ENCODE measurements at places on chromosomes 2 and 18.

DNA sequence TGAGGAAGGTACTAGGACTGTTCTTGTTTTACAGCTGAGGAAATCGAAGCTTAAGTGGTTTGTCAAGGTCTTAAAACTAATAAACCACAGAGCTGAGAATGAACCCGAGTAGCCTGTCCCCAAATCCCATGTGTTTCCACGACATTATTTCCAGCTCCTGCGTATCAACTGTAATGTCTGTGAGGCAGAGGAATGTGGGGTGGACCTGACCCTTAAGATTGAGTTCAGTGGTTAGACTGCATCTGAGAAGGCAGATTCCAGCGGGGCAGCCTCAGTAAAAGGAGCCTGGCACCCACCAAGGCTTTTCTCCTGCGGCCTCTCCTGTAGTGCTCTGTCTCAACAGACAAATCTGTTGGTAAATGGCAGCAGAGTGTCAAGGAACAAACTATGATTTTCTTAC lies 81.9 kb upstream of the TMEM178A start:
- no peak for DNase-seq

GRCh38 chr2:120404274-120404673 lies 58.3 kb downstream of the INHBB start:
- no peak for DNase-seq

DNA sequence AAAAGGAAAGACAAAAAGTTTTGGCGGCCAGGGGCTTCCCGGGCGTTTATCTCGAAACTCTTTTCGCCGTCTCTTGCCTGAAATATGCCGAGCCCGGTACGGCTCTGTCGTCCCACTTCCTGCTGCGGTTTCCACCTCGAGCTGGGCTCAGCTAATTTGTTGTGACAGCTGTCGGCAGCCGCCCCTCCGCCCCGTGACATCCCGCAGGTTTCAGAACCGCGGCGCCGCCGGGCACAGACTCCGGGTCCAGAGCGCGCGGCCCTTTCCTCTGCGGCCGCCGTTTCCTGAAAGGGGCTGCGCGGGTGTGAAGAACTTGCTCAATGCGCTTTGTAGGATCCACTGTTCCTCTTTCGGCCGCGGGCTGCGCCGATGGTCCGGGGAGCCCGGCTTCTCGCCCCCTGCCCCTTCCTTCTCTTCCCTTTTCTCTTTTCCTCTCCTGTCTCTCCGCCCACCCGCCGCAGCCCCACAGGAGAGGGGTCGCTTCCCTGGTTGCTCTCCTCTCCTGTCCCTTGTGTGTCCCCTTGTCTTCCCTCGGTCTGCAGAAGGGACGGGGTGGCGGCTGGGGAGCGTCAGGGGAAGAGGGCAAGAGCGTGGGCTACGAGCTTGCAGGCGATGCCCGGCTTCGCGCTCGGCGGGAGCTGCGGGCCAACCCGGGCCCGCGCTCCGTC lies 648 bp downstream of the ARID5A start:
- peak; percentile 89 for DNase-seq

GRCh38 chr2:127048969-127049897 lies 57.7 kb downstream of the BIN1 start:
- DNase-seq: no peak

- DNase-seq: no peak
Measured at GRCh38 chr2:3641841-3642421, 16.1 kb upstream of the ALLC start.

DNA sequence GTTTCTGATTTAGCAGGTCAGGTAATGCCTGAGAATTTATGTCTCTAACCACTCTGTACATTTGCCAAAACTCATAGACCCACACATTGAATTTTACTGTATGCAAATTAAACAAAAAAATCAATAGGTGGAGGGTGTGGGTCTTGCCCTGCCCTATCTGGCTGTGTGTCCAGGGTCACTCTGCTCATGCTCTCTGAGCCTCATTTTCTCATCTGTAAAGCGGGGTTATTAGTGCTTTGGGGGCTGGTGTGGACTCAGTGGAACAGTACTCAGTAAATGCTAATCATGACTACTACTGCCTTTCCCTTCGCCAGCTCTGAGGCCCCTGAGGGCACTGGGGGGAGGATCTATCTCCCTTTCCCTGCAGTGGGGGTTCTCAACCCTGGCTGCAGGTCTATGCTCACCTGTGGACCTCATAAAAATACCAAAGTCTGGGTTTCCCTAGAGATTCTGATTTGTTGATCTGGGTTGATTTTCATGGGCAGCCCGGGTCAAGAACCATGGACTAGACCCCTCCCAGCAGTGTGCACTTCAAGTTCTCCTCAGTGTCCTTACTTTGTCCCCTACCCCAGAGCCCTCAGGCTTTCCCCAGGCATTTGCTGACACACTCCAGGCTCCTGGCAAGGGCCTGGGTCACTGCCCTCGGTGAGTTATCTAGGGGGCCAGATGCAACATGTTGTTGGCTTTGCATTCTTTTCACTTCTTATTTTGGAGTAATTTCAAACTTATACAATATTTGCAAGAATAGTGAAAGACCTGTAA lies 27.5 kb downstream of the MTHFD2 start:
- DNase-seq: no peak

DNA sequence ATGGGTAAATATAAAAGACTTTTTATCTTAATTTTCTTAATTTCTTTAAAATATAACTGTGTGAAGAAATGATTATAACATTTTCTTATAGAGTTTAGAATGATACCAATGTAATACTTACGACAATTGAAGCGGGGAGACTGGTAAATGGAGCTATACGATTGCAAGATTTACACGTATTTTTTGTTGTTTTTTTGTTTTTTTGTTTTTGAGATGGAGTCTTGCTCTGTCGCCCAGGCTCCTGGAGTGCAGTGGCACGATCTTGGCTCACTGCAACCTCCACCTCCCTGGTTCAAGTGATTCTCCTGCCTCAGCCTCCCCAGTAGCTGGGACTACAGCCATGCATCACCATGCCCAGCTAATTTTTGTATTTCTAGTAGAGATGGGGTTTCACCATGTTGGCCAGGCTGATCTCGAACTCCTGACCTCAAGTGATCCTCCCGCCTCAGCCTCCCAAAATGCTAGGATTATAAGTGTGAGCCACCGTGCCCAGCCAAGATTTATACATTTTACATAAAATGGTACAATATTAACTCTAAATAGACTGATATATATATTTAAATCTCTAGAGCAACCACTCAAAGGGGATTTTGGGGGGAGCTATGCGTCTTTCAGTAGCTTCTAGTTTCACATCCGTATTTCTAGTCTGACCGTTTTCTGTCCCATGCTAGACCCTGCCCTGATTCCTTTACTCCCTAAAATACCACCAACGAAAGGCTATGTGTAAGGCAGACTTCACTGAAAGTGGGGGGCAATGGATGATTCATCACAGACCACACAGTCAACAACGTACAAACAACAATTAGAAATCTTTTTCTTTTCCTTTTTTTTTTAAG lies 28.2 kb upstream of the ATG16L1 start:
- no peak for DNase-seq

- peak; percentile 32 for DNase-seq
Measured at GRCh38 chr2:85750587-85751575, 2.9 kb upstream of the ATOH8 start.

DNA sequence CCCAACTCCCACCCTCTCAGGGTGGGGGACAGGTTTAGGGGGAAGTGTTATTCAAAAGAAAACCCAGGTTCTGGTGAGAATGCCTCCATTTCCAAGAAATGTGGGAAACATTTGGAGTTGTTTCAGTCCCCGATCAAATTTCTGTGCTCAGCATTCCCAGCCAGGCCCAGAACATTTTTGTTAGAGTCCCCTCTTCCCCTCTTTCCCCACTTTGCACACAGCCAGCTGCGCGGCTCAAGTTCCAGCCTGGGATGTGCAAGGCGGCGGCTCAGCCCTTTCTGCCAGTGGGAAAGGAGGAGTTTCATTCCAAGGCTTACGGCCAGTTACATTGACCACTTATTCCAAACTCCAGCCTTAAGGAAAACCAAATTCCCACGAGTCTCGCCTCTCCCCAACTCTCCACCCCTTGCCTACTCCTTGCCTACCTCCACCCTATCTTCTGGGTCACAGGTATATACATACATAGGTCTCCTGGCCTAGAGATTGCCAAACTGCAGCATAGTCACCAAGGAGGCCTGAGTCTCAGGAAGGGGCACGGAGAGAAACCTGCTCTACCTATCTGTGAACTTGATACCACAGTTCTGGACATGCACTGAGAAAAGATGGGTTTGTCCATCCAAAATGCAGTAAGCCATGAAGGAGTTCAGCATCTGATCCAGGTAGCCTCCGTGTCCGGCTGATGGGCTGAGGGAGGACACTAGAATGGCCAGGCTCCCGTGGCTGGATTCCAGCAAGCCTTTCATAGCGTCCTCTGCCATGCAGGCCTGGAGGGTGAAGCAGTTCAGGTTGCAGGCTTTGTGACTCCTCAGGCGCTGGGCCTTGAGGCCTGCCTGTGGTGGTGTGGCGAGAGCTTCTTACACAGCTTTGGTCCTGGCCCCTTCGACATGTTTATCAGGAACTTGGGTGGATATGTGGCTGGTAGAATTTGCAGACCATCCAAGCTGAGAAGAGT lies 154.5 kb downstream of the ZFP36L2 start:
- no peak for DNase-seq

DNA sequence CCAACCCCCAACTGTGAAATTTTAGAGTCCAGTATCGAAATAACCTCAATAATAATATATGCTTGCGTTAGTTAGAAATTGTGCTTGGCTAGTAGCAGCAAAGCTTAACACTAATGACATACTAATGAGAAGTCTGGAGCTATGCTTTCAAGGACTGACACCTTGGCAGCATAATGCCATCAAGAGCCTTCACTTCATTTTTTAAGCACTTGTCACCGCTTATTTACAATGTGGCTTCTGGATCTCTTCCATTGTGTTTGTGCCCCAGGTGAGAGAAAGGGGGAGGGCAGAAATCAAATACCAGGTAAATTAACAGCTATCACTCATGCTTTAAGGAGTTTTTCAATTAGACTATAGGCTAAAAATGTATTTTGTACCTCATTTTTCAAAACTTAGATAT lies 101.5 kb downstream of the CDH7 start:
- no peak for DNase-seq

DNA sequence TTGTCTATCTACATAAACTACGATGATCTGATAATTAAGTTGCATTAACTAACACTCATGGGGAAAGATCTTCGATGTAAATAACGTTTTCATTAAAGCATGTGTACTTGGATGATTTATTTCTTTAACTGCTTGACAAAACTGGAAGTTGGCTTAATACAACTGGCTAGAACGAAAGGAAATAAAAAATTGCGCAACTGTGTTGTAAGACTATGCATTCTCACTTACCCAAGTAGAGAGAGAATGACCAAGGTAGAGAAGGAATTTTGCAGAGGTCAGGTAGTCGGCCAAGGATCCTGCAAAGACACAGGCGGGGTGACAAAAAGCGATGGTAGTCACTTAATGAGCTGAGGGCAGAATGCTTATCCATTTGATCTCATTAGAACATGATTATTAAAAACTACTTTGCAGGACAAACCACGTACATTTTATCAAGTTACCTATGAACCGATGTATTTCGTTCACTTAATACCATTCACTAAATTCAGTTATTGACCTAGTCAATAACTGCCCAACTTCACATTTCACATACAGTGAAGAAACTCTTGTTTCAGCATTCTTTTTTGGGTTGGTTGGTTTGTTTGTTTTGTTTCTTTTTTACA lies 900 bp downstream of the SLC40A1 start:
- no peak for DNase-seq

DNA sequence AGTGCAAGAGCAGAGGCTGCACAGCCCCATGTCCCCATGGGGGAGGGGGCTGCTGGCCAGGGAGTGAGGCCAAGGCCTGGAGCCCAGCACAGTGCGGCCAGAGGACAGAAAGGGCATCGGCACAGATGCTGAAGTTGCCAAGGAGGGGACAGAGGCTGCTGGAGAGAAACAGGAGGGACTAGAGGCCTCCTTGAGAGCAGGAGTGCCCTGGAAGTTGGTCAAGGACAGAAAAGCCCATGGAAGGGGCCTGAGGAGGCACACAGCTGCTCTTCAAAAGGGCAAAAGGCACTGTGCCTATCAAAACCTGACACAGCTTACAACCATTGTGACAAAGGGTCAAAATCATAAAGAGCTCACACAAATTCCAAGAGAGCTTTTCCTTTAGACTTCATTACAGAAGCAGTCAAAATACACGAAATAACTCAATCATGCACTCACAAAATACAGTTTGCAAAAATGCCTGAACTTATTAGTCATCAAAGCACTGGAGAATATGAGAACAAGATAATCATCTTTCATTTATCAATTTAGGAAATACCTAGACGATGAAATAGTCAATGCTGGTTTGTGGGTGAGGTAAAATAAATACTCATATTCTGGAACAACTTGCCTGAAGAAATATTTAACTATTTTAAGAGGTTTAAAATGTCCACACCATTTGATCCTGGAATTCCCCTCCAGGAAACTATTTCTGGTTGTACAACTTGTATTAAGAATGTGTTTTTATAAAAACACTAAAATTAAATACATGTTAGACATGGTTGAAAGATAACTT lies 79.6 kb downstream of the USP40 start:
- DNase-seq: no peak
